NCI-H748 treated with DMSO at 0.1 percent for 48 hours (cell line): ENCODE measurements at places on chromosomes 5 and 9.
A peak's percentile ranks its signal among the peaks of the same experiment; 100 is the strongest.

DNA sequence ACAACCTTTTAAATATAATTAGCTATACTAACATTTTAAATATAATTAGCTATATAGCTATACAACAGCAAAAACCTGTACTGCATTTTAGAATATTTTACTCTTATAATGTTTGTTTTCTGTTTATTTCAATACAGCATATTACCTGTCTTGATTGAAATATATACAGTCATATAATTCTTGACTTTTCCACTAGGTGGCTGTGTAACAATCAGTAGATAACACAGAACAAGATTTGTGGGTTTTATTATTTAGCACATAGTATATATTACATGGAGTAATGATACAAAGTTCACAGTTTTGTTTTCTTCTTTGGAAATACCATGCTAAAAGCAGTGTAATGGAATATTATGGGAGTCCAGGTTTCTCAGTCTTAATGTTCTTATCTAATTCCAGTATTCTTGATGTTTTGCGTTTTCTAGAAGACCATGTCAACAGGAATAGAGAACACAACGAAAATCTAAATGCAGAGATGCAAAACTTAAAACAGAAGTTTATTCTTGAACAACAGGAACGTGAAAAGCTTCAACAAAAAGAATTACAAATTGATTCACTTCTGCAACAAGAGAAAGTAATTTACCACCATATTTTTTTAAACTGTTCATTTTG lies 13.3 kb downstream of the HMMR start:
- DNase-seq, result no peak

- peak; percentile 53 for DNase-seq
Observed at GRCh38 chr9:5186416-5187169, 1.2 kb upstream of the INSL6 start.

DNA sequence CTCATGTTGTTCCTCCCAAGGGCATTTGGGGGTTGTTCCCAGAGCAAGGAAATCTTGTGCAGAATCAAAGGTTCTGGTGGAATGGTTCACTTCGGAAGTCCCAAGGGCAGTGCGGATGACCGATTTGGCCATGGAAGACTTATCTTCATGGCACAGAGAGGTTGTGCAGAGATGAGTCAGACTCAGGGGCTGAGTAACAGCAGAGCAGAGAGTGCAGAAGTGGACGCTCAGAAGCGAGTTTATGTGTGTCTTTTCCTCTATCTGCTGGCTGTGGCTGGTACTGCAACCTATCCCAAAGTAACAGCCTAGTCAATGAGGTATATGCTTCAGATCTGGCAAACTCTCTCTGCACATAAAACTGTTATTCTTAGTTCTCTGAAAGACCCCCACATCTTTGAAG lies 118.1 kb downstream of the DPYSL3 start:
- DNase-seq, result no peak

DNA sequence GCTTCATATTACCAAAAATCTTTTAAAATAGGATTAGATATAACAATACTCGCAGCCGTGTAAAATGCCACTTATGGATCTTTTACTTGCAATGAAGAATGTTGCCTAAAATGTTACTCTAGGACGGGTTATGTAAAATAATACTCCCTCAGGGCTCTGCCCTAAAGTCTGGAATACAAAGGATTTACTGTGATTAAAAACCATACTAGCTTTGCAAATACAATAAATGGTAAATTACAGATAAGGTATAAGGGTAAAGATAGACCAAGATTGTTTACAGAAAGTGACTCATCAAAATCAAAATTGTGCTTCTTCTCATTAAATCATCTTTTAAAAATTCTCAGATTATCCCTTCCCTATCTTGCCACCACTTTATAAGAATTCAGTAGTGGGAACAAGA lies 163.6 kb downstream of the MEF2C start:
- DNase-seq, result no peak

- no peak for DNase-seq
Observed at GRCh38 chr9:37914154-37914551, 10.2 kb upstream of the SLC25A51 start.

GRCh38 chr9:11374926-11375325 lies 762.1 kb upstream of the PTPRD start:
- DNase-seq, result no peak

DNA sequence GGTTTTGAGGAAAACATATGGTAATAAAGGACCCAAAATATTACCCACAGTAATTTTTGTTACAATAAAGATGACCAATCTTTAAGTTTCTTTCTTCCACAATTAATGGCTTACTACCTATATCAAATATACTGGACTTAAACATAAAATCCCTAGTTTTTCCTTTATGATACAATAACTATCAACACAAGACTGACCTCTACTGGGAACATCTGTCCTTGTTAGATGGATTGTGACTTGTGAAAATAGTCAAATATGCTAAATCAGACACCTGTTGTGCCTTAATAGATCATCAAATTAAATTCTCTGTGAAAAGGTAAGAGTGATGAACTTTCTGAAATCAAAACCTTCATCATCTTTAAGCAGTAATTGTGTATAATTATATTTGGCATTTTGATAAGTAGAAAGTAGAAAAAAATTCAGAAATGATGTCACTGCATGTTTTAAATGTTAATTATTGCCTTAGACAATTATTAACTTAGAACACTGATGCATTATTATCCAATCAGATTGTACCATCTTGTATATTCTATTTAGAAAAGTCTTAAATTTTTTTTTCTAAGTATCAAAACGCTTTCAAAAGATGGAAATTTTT lies 113.6 kb downstream of the DEPDC1B start:
- DNase-seq, result no peak

DNA sequence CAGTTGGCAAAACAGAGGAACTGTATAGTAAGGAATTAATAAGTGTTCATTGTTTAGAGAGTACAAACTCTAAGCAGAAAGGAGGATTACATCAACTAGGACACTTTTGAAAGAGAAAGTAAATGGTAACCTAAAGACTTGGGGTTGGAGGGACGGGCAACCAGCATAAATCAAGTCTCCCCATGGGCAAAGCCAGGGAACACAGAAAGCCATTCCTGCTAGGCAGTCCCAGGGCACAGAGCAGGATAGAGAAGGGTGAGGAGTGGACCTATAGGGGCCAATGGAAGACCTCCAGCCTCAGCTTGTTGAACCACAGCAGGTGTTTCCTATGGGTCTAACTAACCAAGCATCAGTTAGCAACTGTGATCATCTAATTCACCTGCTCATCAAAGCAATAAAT lies 9.2 kb upstream of the ERAP1 start:
- DNase-seq, result no peak

GRCh38 chr5:156025656-156026055 lies 301.3 kb upstream of the SGCD start:
- no peak for DNase-seq

- no peak for DNase-seq
Observed at GRCh38 chr9:136386018-136386417, 12.5 kb upstream of the CARD9 start.

GRCh38 chr5:81393783-81394718 lies at the start of gene ACOT12:
ACOT12 (minus strand) TSS chr5:81394134; CDS start chr5:81394114, 20 bp downstream.
- DNase-seq, result peak; percentile 11

- DNase-seq, result no peak
Observed at GRCh38 chr5:128019391-128019790, 64.2 kb upstream of the SLC12A2 start.
